ENCODE measurements at places on chromosomes 16 and 17.

GRCh38 chr17:6286233-6286632, 148.7 kb downstream of the AIPL1 start:
- no peak for DNase-seq

DNA sequence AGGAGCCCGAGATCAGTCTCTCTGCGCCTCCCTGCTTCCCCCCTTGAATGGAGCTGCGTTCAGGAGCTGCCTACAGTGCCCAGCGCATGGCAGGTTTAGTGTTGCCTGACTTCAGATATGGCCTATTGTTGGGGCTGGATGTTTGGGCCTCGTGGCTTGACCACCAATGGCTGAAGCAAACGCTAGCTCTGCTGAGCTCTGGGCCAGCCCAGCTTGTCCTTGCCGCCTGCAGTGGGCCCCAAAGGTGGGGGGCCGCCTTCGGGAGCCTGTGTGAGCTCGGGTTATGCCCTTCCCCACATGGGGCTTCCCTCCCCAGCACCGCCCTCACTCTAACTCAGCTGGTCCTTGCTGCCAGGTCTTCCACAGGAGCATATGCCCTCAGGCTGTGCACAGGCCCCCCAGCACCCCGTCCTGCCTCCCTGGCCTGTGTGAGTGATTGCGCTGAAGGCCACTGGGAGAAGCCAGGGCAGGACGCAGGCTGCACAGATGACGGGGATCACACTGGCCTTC, 2.0 kb upstream of the METTL26 start:
- DNase-seq, result no peak

DNA sequence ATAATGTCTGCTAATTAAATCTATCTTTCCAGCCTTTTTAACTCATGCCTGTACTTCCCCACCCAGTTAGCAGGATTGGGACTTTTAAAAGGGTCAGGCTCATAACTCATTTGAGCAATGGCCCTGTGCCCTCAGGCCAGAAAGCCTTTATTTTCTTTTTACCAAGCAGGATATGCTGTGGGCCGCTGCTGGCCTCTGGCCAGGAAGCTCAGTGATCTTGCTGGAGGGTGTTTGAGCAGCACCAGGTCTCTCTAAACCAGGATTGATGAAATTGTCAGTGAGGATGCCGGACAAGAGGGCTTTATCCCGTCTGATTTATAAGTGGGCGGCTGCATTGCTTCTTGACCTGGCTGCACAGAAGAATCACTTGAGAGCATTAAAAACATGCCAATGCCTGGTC, 187.8 kb downstream of the RAB11FIP4 start:
- no peak for DNase-seq

DNA sequence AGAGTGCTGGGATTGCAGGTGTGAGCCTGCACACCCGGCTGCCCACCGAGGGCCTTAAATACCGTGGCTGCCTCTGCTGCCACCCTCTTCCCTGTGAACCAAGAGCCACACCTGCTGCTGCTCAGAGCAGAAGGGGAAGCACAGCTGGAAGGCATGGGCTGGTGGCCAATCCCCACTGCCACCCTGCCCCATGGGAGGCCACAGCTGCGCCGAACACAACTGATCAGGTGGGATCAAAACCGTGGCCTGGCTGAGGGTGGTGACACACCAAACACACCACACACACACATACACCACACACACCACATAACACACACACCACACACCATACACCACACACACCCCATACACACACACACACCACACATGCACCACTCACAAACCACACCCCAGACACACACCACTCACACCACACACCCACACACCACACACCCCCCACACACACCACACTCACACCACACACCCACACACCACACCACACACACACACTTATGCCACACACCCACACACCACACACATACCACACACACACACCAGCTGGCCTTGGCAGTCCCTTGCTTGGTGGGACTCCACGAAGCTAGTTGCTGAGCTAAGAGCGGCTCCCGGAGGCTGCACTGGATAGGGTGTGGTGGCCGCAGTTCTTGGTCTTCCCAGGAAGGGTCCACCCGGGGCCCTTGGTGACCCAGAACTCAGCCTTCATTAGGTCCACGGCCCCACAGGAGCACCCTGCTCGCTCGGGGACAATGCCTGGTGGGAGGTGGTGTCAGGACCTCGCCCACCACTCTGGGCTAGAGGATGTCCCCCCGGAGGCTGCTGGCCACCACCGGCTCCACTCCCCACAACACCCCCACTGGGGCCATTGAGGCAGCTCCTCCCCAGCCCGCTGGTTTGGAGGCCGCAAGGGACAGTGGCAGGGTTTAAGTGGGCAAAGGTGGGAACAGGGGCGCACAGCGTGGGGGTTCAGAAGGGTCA, 14.9 kb downstream of the CEP131 start:
- DNase-seq, result no peak

- no peak for DNase-seq
These were observed 60.8 kb downstream of the TBC1D16 start for GRCh38 chr17:79974566-79975497.
